ENCODE measurements at places on chromosomes 1 and 21.

DNA sequence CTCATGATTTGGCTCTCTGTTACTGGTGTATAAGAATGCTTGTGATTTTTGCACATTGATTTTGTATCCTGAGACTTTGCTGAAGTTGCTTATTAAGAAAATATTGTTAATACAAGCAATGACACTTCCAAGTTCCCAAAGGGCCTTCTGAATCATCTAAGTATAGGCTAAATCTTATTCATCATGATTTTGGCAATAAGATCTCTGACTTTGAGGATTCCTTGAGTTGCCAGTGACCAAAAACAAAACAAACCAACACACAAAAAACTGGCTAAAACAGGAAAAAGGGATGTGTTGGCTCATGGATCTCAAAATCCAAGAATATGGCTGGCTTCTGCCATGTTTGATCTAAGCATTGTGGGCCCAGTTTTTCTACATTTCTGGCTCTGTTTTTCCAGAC is 163.4 kb downstream of the HHIPL2 start:
- DNase-seq, result no peak

DNA sequence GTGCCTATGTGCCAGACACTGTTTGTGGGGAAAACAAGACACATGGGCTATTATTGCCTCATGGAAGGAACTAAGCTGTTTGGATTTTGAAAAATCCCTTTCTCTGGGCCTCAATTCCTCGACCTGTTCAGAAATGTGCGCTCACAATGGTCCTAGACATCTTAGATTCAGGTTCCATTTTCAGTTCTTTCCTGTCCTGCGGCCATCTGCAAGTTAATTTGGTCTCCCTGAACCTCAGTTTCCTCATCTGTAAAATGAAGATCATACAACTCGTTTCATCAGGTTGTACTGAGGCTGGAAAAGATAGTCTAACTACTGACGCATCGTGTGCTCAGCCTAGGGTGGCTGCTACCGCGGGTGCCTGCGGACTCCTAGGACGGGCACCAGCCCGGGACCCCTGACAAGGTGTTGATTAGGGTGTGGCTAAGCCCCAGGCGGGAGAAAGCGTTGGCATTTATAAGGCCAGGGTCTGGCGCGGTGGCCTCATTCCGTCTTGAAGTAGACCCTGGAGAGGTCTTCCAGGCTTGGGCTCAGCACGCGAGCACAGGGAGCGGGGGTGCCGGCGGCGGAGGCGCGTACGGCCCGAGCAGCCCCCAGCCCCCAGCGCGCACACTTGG is 493 bp upstream of the ELOA start:
- no peak for DNase-seq

DNA sequence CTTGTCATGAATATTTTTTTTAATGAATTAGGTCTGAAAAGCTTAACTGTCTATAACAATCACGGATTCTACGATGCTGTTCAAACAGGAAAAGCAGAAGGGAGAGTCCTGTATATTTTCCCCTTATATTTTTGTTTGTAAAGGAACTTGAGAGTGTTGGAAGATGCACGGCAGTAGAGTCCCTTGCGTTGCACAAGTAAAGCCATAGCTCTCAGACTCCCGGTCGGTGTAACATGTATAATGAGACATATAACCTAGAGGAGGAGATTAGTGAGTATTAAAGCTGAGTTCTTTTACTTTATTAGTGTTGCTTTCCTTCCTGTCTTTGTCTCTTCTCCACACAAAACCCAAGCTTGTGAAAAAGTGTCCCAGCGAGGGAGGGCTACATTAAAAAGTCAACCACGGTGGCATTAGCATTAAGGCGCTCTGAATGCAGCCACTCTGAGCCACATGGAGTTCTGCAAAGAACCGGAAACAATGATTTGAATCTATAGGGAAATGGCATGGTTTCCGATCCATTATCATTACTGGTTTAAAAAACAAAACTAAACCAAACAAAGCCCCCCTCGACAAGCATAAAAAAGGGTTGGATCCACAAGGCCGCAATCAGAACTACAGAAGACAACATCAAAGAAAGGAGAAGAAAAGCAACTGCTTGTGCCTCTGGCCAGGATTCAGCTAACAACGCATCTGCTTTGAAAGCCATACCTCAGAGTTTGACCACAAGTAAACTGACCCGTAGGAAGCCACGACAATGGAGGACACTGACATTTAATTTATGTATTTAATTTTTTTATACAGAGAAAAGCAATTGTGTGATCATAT is 356.8 kb downstream of the LMO4 start:
- DNase-seq, result peak; percentile 36

GRCh38 chr1:231597971-231598370 is 28.6 kb upstream of the DISC1 start:
- DNase-seq, result no peak

GRCh38 chr1:67191668-67192520 is 25.6 kb downstream of the IL23R start:
- DNase-seq, result no peak

DNA sequence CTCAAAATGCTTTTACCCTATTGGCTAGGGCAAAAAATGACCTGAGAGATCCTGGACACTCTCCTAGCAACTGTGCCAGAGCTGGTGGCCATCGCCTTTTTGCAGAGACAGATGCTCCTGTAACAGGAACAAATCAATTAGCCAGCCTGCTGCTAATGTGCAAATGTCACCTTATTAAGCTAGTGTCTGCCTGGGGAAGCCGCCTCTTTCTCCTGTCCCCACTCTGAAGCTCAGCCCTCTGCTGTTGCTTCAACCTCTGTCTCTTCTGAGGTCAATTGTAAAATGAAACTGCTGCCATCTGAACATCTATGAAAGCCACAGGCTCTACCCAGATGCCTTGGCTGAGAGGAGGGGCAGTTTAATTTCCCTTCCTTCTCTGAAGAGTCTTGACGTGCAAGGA is 85.5 kb upstream of the CACNA1E start:
- DNase-seq, result no peak

- DNase-seq, result no peak
Measured at GRCh38 chr1:90731382-90732050, 14.4 kb upstream of the BARHL2 start.

GRCh38 chr21:38171723-38172344 is 85.0 kb upstream of the KCNJ15 start:
- DNase-seq, result peak; percentile 93

GRCh38 chr1:111677604-111678003 is 58.0 kb downstream of the RAP1A start:
- no peak for DNase-seq

- DNase-seq, result no peak
Measured at GRCh38 chr1:2606881-2607621, 20.5 kb downstream of the PRXL2B start.

DNA sequence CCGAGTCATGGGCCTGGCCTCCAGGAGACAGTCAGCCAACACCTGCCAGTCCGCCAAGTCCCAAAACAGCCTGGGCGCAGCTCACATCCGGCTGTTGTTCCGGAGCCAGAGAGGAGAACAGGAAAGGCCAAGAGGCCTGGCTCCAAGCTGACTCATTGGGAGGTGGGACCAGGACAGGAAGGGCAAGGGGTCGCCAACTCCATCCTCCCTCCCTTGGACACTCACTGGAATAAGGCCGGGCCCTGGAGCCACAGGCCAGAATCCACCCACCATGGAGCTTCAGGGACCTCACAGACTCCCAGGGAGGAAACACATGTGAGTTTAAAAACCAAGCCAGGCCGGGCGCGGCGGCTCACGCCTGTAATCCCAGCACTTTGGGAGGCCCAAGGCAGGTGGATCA is 25.1 kb upstream of the CLIC4 start:
- no peak for DNase-seq

- DNase-seq, result peak; percentile 40
Measured at GRCh38 chr1:198465201-198466144, 75.0 kb downstream of the ATP6V1G3 start.

- no peak for DNase-seq
Measured at GRCh38 chr21:26795866-26796329, 49.3 kb downstream of the ADAMTS1 start.

- no peak for DNase-seq
Measured at GRCh38 chr1:59092126-59092525, 204.8 kb upstream of the FGGY start.

DNA sequence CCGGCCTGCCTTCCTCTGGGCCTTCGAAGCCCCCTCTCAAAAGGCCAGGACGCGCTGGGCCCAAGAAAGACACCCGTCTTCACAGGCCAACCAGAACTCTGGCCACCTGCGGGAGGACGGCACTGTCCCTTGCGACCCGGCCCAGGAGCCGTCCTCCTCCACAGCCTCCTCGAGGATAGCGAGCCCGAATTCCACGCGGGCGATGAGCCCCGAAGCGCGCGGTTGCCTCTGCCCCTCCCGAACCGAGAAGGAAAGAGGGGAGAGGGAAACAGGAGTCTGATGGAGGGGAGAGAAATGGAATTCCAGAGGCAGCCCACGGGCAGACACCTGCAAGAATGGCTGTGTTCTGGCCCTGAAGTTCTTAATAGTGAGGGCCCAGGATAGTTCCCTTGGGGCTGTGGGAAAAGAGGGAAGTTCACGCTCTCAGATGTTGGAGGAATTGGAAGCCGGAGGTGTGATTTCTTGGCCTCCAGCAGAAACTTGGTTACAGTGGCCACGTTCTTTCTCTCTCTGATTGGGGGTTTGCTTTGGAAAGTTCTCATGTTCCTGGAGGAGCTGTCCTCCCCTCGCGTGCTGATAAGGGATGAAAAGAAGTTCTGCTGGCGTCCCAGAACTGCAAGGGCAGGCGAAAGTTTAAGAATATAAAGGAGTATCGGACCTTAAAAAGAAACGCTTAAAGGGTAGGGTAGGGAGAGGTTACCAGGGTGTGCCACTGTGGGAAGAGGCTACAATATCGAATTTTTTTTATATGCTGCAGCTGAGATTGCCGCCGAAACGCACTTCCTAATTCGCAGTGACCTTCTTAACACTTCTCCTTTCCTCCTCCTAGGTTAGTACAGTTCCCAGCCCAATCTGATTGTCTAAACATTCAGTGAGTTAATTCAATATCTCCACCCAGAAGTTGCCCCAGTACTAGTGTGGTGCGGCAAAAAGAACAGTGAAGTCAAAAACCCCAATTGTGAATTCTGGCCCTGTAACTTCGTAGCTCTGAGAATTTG is 5.8 kb upstream of the SLC44A5 start:
- peak; percentile 58 for DNase-seq

DNA sequence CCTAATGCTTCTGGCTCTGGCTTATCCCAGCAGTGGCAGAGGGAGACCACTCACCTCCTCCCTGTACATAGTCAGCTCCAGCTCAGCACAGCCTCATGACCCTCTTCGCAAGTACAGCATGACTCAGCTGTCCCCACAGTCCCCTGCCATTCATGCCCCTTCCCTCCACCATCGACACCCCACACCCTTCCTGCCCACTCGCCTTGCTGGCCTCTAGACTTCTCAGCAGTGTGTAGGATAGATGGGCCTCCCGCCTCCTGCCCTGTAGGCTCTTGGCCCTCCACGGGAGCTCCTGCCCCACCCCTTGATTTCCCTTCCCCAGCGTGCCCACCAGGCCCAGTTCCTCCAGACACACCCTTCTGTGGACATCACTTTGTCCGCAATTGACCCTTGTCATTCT is 9.8 kb downstream of the NPR1 start:
- no peak for DNase-seq

DNA sequence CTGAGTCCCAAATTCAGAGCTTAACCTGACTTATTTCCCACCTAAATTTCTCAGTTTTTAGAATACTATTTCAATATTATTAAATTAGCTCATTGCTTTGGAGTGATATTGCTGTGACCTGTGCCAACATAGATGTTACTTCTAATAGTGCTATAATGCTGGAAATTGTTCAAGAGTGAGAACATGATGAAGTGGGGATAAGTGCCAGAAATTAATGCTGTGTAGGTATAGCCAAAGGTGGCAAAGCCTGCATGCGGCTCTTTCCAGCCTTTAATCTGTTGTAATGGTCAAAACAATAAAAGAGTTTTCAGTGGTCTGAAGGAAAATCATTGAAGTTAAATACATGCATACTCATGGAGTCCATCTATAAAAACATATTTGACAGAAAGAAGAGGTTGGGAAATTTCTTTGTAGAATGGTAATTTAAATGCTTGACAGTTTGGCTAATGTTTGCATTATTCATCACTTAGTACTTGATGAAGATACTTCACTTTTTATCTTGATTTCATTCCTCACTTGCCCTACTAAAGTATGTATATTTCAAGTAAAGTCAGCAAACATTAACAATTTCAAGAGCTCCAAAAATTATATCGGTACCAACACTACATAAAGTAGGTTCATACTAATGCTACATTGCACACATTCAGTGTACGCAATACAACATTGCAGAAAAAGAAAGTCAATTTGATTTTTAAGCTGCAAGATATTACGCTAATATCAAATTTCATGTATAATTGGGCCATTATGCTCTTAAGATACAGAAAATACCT is 82.1 kb downstream of the OLFM3 start:
- no peak for DNase-seq

DNA sequence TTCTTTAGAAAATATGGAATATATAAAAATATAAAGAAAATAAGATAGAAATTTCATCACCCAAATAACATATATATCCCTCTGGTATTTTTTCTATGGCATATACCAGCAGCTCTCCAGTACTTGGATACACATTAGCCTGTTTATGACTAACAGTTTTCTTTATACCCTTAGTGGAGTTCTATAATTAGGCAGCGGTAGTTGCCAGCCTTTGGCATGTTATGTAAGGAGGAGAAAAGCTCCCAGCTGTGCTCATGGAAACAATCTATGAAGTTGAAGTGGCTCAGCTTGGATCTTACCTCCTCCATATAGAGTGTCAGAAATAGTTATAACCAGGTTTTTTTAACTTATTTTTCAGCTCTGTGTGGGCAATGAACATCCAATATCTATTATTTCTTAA is 1636.8 kb downstream of the AMY1C start:
- DNase-seq, result no peak

DNA sequence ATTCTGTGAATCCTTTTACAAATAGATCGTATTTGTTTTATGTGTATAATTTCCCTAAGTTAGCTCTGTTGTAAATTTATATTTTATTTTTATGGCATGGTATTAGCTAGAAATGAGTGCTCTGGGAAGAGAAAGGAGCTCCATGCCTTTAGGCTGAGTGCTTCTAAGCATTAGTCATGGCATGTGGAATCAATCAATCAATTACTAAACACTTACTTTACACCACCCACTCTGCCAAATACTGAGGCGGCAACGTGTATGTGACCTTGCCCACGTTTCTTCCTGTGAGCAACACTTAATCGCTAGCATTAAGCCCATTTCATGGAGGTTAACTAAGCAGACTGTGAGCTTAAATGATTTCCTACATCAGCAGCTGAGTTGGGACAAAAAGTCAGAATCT is 7.2 kb upstream of the BECN2 start:
- no peak for DNase-seq

DNA sequence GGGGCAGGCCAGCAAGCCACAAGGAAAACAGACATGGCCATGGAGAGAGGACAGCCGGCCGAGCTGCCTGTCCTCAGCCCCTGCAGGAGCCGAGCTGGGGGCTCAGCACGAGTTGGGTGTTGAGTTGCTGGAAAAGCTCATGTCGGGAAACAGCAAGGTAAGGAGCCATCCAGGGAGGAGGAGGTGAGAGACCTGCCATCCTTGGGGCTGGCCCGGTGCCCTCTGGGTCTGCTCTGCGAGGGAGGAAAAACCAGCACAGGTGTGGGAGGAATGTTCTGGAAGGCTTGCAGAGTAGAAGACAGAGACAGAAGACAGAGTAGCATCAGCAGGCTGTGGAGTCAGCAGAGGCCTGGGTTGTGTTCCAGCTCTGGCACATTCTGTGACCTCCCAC is 548.8 kb downstream of the PTPRU start:
- no peak for DNase-seq
